Head of caudate nucleus (tissue), 42 donors: ENCODE measurements at places on chromosomes 16 and 17.

GRCh38 chr16:19783363-19784182 is 65.5 kb downstream of the IQCK start:
- DNase-seq: peak; percentile 11

GRCh38 chr17:29115961-29116803 is 64.0 kb downstream of the MYO18A start:
- no peak for DNase-seq

GRCh38 chr17:75776386-75777295 is 8.0 kb upstream of the UNK start:
- peak; percentile 8 for DNase-seq

DNA sequence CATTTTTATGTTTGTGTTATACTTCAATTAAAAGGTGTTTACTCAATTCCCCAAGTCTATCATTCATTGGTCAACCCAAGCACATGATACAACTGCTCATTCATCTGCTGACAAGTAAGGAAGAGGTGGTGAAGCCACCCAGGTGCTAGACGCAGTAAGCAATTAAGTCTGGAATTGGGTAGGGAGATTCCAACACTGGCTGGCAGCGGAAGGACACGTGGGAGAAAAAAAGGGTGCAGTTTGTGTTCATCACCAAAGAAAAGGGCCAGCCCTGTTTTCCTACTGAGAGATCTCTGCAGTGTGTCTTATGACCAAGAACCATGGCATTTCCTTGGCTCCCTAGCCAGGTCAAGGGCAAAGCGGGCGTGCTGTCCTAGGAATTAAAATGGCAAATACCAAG is 11.8 kb upstream of the ZNF23 start:
- no peak for DNase-seq

GRCh38 chr16:9112844-9113186 is 21.4 kb downstream of the HAPSTR1 start:
- no peak for DNase-seq

GRCh38 chr16:84044118-84044488 is 1.5 kb upstream of the SLC38A8 start:
- no peak for DNase-seq

DNA sequence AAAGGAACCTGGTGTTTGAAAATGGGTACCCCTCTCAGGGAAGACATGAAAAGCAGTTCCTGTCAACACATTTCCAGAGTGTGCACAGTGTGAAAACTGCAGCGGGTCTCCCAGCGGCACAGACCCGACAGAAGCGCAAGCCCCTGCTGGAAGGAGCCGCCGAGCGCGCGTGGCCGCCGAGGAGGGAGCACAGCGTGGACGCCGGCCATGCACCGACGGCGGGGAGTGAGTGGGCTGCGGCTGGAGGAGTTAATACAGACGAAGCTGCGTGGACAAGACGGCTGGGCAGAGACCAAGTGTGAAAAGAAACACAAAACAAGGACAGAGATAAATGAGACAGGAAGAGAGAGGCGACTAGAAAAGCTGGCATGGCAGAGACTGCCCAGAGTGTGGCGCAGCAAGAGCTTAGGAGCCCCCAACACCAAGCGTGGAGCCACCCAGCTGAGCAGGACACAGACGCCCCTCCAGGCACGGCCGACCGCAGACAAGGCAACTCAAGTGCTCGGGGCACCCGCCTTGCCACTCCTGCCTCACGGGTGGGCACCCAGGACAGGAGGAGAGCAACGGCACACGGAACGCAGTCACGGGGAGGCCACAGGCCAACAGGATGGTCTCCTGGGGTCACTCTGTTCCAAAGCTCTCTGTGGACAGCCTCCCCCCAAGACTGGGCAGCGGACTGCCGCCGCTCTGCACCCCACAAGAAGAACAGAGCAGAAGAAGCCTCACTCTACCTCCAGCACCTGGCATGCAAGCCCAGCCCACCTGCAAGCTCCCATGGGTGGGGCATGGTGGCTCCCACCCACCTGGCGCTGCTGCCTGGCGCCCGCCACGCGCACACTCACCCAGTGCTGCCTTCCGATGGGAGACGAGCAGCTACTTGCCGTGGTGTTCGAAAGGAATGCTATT is 16.5 kb downstream of the SLC16A3 start:
- peak; percentile 72 for DNase-seq

- DNase-seq: no peak
These were observed 3.7 kb upstream of the PER1 start for GRCh38 chr17:8155996-8156245.

DNA sequence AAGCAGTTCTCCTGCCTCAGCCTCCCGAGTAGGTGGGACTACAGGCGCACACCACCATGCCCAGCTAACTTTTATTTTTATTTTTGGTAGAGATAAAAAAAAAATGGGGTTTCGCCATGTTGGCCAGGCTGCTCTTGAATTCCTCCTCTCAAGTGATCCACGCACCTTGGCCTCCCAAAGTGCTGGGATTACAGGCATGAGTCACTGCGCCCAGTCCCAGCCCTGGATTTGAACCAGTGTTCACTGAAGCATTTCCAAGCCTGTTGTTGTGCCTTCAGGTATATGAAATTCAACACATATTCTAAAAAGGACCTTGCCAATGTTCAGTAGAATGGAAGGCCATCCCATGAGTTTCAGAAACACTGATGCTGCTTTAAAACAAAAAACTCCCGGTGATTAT is 165.3 kb downstream of the SLC39A11 start:
- no peak for DNase-seq

- DNase-seq: no peak
These were observed at the start of gene PDIA2 for GRCh38 chr16:283033-283805. Gene PDIA2 (plus strand): TSS chr16:283164. CDS start chr16:283170, 6 bp downstream.

DNA sequence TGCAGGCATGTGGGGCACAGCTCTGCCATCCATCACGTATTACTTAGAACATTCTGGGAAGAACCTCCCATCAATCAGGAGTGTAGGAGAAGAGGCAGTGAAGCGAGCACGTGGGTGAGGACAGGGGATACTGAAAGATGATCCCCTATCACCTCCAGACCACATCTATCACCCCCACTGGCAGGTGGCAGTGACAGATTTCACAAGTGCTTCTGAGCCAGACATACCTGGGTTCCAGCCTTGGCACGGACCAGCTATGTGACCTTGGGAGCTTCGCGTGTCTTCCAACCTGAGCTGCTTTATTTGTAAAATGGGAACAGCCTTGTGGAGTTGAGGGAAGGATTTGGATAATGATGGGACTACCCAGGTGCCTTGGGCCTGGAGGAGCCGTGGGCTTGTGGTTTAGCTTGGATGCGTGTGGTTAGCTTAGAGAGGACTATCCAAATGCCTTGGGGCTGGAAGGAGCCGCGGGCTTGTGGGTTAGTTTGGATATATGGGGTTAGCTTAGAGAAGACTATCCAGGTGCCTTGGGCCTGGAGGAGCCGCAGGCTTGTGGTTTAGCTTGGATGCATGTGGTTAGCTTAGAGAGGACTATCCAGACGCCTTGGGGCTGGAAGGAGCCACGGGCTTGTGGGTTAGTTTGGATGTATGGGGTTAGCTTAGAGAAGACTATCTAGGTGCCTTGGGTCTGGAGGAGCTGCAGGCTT is 206.4 kb downstream of the ENGASE start:
- DNase-seq: no peak

DNA sequence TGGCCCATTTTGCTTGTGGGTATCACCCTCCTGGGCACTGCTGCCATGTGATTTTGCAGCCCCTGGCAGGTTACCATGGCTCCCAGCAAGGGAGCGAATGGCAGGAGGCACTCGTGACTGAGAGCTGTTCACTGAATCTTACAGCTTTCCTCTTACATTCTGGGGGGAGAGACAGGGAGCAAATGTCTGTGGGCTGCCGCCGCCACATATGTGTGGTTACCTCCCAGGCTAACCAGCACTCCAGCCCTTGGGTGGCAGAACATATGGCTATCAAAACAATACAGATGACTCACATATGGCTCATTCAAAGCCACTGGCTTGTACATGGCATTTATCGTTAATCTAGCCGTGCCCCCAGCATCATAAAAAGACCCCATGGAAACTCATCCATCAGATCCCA is 19.8 kb downstream of the GTF3C1 start:
- peak; percentile 19 for DNase-seq

DNA sequence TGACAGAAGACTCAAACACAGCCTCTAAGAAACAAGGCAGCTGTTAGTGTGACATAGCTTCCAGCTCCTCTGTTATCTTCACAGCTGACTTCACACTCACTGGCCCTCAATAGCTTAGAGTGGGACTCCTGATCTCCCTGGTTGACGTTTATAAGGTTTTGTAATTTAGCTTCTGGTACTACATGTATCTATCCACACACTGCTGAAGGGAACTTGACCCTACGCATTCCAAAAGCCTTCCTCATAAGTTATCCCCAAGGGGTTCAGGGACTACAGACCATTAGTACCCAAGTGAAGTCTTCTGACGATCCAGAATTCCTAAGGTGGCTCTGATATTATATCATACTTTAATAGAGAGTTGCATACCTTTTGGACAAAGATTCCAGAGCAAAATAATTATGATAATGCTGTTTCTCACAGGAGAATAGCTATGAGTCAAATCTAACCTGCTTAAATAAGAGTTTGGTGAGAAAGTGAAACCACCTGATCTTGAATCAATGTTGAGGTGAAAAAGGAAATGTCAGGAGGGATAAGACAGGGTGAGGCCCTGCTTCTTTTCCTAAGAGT is 14.5 kb downstream of the ACACA start:
- no peak for DNase-seq

GRCh38 chr17:57808882-57809281 is 41.0 kb downstream of the MRPS23 start:
- no peak for DNase-seq

DNA sequence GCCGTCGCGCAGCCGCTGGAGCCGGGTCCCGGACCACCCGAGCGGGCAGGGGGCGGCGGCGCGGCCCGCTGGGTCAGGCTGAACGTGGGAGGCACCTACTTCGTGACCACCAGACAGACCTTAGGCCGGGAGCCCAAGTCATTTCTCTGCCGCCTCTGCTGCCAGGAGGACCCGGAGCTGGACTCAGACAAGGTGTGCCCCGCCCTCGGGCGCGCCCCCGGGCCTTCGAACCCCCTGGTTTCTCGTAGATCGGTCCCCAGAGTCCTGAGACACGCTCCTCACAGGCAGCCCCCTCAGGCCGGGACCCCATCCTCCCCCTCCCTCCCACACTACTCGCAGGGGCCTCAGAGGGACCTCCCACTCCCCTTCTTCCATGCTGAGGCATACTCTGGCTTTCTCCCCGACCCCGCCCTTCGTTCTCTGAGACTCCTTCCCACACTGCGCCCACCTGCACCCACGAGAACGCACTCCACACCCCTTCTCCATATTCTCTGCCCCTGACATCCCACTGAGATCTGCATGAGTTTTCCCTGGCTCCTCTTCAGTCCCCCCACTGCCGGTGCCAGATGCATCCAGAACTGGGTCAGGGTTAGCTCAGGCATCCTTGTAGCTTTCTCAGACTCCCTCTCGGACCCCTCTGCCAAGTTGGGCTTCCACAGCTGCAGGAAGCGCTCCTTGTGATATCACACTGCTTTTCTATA is 523 bp downstream of the KCTD2 start:
- peak; percentile 28 for DNase-seq

GRCh38 chr17:57257195-57257894 is 1.0 kb downstream of the MSI2 start:
- DNase-seq: no peak
